ENCODE measurements at places on chromosomes 5 and 9.
A peak's percentile ranks its signal among the peaks of the same experiment; 100 is the strongest.

GRCh38 chr5:5271786-5272321, 131.7 kb downstream of the ADAMTS16 start:
- no peak for DNase-seq

DNA sequence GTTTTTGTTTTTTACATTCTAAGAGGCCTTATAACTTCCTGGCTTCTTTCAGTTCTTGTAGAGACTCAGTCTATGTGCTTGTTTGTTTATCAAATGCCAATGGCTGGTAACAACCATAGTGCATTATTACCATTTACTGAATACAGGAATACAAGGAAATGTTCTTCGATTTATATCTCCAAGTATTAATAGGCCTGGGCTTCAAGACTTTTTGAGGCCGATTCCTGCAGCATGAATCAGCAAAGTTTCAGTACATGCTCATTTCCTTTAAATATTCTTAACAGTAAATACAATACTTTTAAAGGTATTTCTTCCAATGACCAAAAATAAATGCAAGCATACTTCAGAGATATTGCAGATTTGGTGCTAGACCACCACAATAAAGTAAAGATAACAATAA, 535.3 kb downstream of the EFNA5 start:
- DNase-seq, result no peak

- DNase-seq, result no peak
Observed at GRCh38 chr5:43034591-43034968, 5.5 kb downstream of the ANXA2R start.

DNA sequence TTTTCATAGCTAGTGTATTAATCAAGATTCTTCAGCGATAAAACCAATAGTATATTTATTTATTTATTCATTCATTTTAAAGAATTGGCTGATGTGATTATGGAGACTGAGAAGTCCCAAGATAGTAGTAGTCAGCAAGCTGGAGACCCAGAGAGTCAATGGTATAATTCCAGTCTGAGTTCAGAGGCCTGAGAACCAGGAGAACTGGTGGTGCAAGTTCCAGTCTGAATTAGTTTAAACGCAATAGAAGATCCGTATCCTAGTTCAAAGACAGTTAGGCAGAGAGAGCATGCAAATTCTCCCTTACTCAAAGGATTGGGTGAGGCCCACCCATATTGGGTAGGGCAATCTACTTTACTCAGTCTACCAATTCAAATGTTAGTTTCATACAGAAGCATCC, 364.2 kb upstream of the RPS23 start:
- DNase-seq, result no peak

DNA sequence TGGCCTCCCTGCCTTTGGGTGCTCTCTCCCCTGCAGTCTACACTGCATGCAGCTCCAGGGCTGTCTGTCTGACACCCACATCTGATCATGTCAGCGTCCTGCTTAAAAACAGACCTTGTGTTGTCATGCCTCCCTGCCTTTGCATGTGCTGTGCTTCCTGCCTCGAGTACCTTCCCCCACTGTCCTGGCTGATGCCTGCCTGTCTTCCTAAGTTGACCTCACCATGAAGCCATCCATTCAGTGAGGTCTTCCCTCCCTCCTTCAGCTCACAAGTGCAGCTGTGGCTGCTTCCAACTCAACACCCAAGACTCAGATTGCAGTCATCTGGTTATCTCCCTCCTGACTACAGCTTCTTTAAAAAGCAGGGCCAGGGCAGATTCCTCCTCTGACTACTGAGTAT, 5.5 kb downstream of the ANGPTL2 start:
- no peak for DNase-seq

DNA sequence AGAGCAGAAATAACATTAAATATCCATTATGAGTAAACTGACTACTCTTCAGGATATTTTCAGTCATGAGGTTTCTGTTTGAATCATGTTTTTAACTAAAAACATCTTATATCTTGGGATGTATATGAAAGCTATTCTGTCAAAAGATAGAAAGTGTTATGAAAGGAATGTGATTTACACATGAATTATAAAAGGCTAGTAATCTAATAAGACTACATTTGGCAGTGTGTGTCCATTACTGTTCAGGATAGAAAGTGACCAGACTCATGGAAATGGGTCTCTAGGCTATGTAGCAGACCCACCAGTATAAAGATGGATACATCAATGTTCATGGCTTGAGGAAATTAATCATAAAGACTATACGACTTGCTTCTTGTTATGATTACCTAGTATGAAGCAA, 1328.2 kb upstream of the NUDT12 start:
- no peak for DNase-seq

DNA sequence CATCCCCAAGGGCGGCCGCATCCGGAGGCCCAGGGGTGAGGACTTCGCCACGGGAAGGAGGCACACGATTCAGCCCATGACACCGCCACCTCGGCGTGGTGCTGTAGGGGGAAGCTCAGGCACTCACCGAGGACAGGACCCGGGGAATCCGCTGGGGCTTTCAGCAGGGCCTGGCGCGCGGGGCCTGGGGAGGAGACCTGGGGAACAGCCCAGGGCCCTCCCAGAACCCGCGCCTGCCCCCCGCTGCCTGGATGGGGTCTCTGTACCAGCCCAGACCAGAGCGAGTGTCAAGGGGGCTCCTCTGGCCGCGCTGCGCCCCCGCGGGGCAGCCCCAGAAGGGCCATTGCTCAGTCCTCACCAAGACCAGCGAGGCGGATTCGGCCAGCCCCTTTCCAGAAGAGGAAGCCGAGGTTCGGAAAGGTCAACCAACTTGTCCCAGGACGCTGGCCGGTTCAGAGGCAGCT, 12.8 kb downstream of the COL23A1 start:
- no peak for DNase-seq

- DNase-seq, result no peak
Observed at GRCh38 chr5:137265457-137265856, 233.7 kb downstream of the SPOCK1 start.

GRCh38 chr9:130239741-130240241, 25.8 kb upstream of the HMCN2 start:
- peak; percentile 36 for DNase-seq

GRCh38 chr5:142151436-142152383, 43.1 kb downstream of the NDFIP1 start:
- DNase-seq, result peak; percentile 39

GRCh38 chr9:121204121-121204520, 2.5 kb upstream of the RAB14 start:
- no peak for DNase-seq

DNA sequence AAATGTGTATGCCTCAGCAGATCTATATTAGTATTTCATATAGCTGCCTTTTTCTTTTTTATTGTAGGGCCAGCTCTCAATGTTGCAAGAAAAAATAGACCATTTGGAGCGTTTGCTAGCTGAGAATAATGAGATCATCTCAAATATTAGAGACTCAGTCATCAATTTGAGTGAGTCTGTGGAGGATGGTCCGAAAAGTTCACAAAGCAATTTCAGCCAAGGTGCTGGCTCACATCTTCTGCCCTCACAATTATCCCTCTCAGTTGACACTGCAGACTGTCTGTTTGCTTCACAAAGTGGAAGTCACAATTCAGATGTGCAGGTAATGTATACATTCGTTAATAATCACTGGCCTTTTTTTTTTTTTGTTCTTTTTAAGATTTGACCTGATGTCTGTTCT, 23.7 kb downstream of the MAN2A1 start:
- no peak for DNase-seq

DNA sequence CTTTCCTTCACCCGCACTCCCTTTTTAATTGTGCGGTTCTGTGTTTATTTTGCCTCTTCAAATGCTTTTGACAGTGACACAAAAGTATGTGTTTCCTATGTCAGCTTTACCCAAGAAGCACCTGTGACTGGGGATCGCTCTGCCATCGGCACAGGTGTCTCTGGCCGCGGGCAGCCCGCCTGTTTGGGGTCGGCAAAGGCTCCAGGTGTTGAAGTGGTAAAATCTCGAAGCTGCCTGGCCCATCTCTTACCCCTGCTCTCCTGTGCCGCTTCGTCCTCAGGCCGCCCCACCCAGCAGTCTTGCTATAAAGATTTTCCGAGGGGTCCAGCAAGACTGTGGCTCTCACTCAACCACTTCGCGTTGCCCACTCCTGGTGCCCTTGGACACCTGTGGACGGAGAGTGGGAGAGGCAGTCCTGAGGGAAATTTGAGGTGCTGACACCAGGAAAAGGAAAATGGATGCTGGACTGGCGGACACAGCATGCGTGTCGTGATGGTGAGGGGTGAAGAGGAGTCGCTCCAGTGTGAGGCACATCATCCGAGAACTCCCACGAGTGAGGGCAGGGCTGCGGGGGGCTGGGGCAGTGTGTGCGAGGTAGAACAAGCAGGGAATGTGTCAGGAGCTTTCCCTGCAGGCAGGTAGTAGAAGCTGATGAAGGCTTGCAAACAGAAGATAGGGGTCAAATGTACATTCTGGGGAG, 29.1 kb upstream of the CEP72 start:
- no peak for DNase-seq

- no peak for DNase-seq
Observed at GRCh38 chr5:177565046-177565445, 10.7 kb upstream of the FAM193B start.

GRCh38 chr9:112044881-112045280, 130.2 kb downstream of the SUSD1 start:
- DNase-seq, result no peak

DNA sequence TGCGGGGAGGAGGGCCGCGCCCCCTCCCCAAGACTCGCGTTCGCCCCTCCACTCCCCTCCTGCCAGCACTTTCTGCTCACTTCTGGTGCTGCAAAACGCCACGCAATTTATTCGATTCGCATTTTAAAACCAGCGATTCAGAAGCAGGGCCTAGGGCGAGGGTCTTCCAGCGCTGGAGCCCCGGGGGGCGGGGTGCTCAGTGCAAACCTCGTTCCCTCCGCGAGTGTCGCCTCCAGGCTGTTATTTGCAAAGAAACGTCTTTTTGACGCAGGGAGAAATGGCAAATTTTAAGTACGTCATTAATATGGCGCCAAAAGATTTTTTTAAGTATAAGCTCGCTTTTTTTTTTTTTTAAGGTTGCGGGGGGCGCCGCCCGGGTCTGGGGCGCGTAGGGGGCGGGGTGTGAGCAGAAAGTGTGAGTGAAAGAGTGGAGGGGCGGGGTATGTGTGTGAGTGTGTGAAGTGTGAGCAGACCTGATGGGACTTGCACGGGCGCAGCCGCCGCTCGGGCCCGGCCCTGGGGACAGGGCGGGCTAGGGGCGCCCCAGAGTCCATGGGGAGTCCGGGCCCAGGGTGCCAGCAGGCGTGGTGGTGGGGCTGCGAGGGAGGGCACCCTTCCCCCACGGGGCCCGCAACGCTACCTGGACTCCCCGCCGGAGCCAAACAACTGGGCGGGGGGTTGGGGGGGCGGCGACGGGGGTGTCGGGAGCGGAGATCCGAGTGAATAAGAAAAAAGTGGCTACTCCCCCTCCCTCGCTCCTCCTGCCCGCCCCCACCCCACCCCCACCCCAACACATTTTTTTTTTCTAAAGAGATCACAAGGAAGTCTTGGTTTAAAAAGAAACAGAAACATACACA, at the start of gene JADE2:
JADE2 (plus strand) TSS at position 845 of the 857 bp plus-strand sequence. CDS start 10,188 bp downstream, outside the sequence.
- DNase-seq, result peak; percentile 75
